ENCODE measurements at places on chromosomes 2 and 18.
A peak's percentile ranks its signal among the peaks of the same experiment; 100 is the strongest.

GRCh38 chr2:188050726-188051125 lies 240.9 kb upstream of the GULP1 start:
- peak; percentile 58 for DNase-seq

- no peak for DNase-seq
Observed at GRCh38 chr2:171318463-171318934, 115.3 kb downstream of the METTL8 start.

GRCh38 chr2:229689307-229689839 lies 25.0 kb downstream of the DNER start:
- DNase-seq = no peak

GRCh38 chr2:24269265-24269664 lies 91.1 kb downstream of the ITSN2 start:
- DNase-seq = peak; percentile 29

GRCh38 chr2:238571661-238572372 lies 145.1 kb downstream of the ASB1 start:
- no peak for DNase-seq

GRCh38 chr2:61268249-61268648 lies 106.3 kb downstream of the C2orf74 start:
- no peak for DNase-seq

DNA sequence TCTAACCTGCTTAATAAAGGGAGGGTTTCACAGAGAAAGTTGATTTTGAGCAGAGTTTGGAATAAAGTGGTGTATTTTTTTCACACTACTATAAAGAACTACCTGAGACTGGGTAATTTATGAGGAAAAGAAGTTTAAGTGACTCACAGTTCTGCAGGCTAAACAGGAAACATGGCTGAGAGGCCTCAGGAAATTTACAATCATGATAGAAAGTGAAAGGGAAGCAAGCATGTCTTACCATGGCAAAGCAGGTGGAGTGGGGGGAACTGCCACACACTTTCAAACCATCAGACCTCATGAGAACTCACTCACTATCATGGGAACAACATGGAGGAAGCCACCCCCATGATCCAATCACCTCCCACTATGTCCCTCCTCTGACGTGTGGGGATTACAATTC lies 546.7 kb downstream of the EPHA4 start:
- no peak for DNase-seq

GRCh38 chr2:149645391-149645790 lies 57.8 kb upstream of the MMADHC start:
- DNase-seq = peak; percentile 85

GRCh38 chr2:241041589-241042158 lies 43.3 kb downstream of the SNED1 start:
- DNase-seq = no peak

DNA sequence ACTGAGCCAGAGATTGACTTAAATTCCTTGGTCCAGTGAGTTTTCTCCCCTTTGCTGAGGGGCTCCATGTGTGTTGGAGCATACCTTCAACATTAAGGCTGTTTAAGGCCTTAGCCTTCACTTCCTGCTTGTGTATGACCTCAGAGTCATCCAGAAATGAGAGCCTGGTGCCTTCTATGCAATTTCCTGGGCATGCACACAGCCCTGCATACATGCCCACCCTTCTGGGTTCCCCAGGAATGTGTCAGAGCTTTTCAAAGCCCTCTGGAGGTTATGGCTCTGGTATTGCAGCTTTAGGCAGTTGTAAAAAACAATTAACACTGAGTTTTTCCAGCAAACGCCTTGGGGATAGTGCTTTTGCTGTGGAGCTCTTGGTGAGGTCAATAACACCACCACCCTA lies 16.7 kb downstream of the IL1R1 start:
- DNase-seq = peak; percentile 25

DNA sequence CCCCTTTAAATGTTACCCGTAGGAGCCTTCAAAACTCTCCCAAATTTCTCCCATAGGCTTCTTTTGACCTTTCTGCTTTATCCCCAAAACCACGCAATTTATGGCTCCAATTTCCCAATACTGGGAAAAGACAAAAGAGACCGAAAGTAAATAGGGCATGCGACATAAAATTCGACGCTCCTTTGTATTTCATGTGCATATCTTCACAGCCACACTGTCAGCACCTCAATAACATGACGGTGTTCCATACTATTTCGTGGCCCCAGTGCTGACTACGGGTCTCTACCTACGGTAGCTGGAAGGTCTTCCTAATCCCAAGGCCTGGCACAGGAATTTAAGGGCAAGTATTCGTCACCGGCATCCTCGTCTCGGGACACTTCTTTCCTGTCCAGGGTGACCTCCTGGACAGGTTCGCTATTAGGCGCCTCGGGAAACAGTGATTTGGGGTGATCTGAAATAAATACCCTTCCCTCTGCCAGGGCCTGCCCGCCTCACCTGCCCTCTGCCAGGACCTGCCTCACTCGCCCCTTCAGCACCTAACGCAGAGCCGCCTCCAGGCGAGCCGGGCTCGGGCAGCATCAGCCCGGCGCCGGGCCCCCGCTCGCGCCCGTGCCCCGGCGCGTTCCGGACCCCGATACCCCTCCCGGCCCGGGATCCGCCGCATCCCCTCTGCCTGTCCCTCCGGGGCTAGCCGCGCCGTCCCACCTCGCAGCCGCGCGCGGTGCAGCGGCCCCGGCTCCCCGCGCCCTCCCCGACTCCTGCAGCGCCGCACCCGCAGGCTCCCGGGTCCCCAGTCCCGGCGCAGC lies 680 bp downstream of the DTNB start:
- peak; percentile 23 for DNase-seq

GRCh38 chr2:224008702-224009261 lies 30.3 kb downstream of the SERPINE2 start:
- no peak for DNase-seq

DNA sequence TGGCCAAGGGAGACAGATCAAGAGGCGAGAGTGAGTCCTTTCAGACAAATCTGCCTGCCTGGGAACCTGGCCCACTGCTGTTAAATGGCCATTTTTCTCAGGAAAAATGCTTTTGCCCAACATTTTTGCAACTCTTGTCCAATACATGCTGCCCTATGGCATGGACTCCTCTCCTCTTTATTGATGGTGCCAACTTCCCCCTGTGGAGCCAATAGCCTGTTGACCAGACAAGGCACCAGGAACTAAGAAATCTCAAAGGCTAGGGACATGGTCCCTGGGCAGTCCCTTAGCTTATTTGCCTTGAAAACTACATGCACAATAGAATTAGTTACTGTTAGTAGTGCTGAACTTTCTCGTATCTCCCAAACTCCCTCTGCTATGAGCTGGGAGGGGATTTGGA lies 91.8 kb upstream of the ACVR1C start:
- DNase-seq = no peak

DNA sequence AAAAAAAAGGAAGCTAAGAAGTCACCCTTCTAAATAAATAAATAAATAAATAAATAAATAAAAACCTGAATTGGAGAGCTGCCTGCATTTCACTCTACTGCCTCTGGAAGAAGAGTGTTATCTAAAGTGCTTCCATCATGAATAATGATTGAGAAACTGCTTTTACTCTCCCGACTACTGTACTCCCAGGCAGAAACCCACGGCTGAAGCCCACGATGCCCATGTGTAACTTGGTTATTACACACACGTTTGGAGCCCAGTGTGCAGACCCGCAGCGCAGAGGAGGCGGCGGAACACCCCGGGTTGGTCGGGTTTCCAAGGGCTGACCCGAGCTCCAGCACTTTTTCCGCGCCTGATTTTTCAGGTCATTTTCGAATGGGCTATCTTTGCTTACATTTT lies 697 bp upstream of the SPATS2L start:
- DNase-seq = peak; percentile 41

GRCh38 chr2:197028230-197028629 lies 101.7 kb upstream of the PGAP1 start:
- peak; percentile 83 for DNase-seq

- DNase-seq = no peak
Observed at GRCh38 chr2:97645112-97645694, 659 bp upstream of the COX5B start.

GRCh38 chr2:206993396-206993911 lies 54.1 kb downstream of the CPO start:
- no peak for DNase-seq

GRCh38 chr18:58216071-58216481 lies 172.1 kb downstream of the NEDD4L start:
- DNase-seq = peak; percentile 34

GRCh38 chr18:7848054-7848412 lies 280.9 kb downstream of the PTPRM start:
- DNase-seq = no peak

- DNase-seq = peak; percentile 61
Observed at GRCh38 chr18:63994783-63995399, 25.0 kb downstream of the SERPINB8 start.

DNA sequence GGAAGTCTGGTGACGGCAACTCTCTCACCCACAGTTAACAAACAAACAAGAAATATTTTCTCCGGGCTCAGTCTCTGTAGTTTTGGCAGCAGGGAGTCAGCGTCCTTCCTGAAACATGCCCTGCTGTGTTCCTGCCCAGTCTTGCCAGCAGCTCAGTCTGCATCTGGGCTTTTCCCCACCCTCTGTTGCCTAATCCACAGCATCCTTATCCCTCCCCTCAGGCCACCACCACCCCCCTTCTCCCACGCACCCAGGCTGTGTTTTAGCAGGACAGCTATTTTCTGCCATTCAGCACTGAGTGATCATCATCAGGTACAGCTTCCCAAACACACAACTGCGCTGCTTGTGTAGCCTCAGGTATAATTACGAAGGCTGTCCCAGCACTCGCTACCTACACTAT lies 168.2 kb downstream of the DPP10 start:
- DNase-seq = no peak

DNA sequence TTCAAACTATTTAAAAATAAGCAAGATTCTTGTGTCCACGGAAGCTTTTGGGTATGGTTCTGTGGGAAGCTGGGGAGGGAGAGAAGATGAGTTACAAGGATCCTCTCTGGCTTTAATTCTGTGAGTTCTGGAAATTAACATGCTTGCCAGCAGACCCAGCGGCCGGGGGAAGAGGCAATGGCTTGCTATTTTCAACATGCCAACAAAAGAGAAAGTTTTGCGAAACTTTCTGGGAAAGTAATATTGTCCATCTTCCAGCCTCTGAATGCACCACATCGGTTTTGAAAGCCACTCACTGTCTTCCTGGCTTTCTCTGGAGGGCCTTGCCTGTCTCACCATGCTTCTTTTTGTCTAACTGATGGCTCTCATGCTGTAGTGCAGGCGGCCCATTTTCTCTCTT lies 85.7 kb downstream of the EN1 start:
- no peak for DNase-seq

DNA sequence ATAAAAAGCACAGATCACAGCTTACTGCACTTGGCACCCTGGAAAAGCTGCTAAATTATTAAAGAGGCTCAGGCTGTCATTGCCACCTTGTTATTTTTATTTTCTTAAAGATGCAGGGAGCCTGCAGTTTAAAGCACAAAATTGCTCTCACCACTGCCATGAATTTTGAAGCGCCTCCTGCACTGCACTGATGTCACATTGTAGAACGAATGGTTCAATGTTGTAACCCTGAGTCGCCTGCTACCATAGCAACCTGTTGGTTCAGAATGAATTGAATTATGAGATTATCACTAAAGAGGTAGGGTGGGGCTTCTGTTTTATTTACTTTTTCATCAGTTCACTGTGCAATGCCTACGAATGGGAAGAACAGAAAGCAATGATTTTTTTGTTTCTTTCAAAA lies 16.5 kb downstream of the SCG2 start:
- no peak for DNase-seq

DNA sequence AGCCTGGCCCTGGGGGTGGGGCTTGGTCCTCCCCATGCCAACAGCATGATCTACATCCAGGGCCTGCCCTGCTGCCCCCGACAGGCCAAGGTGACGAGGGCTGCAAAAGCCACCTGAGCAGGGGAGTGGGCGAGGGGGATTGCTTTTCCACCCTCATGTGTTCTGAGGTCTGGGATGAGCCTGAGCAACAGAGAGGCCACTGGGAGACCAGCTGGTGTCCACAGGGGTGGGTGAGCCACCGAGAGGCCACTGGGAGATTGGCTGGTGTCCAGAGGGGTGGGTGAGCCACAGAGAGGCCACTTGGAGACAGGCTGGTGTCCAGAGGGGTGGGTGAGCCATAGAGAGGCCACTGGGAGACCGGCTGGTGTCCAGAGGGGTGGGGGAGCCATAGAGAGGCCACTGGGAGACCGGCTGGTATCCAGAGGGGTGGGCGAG lies 147.4 kb upstream of the GPC1 start:
- DNase-seq = no peak

DNA sequence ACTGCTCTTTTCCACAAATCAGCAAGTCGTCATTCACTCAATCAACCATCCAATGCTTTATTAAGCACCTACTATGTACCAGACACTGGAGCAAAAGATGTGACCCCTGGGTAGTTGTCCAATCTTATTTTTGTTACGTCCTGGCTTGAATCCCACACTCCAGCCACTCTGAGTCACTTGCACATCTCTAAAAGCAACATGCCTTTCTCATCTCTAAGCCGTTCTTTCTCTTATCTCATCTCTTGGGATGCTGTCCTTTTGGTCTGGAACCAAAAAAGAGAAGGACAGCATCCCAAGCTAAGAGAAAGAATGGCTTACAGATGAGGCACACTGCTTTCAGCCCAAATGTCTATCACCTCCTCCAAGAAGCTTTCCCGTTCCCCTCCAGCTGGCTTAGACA lies 58.8 kb downstream of the RNF152 start:
- DNase-seq = no peak

- DNase-seq = no peak
Observed at GRCh38 chr18:78192054-78192453, 787.6 kb upstream of the SALL3 start.

DNA sequence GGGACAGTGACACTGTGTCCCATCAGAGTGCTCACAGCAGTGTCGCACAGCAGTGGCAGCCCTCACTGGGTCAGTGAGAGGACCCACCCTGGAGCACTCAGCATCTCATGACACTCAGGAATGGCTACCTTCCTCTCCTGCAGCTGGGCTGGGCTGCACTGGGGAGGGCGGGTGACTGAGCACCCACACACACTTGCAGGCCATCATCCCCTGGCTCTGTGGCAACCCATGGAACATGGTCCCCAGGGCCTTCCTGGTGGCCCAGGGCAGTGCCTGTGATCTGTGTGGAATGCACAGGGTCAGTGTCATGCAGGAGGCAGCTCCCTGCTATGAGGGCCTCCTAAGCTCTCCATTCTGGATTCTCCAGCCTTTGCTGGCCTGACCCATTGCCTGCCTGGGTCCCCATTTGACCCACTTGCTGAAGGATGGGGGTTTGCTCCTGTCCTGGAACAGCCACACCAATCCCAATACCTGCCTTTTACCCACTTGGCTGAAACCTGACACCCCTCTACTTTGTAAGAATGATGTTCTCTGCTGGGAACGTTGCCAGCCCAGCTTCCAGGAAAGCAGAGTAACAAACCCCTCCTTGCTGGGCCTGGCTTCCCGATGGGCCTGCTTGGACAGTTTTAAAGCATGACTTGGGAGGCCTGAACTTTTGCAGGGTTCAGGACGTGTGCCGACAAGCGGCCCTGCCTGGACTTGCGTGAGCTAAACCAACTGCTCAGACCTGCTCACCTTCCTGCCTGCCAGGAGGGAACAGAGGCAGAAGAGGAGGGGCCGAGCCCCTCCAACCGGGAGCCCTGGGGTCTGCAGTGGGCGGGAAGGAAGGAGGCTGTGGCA lies 13.7 kb downstream of the HS6ST1 start:
- DNase-seq = peak; percentile 96

Measured in fibroblast of upper back skin (primary cell).